ENCODE measurements at places on chromosomes 13 and 19.

GRCh38 chr13:57630661-57631595 lies 616 bp upstream of the PCDH17 start:
- DNase-seq: peak; percentile 54

- DNase-seq: no peak
Measured at GRCh38 chr19:44889830-44890365, 1.2 kb upstream of the TOMM40 start.

DNA sequence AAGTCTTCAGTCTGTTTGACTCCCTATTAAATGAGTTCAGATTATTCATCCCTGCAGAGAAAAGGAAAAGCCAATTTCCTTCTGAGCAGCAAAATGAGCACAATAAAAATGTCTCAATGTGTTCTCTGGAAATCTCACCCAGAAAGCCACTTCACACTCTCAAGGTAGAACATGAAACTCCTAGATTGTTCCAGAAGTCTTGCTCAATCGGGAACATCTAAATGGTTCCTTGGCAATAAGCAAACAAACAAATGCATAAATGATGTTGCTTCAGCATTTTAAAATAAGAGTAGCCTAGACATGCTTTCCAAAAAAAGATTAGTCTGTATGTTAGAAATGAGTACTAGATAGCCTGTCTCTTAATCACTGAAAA lies 59.7 kb upstream of the TNFRSF19 start:
- no peak for DNase-seq

GRCh38 chr13:48402325-48402932 lies 10.5 kb downstream of the LPAR6 start:
- DNase-seq: no peak

- no peak for DNase-seq
Measured at GRCh38 chr13:106299621-106300020, 235.8 kb downstream of the EFNB2 start.

- no peak for DNase-seq
Measured at GRCh38 chr19:827710-828321, at the start of gene AZU1. Gene AZU1, plus strand, starts transcription at chr19:827837. Its CDS starts 10 bp downstream, at chr19:827847.

GRCh38 chr13:109394311-109394988 lies 391.9 kb downstream of the IRS2 start:
- DNase-seq: no peak

- DNase-seq: no peak
Measured at GRCh38 chr13:99464441-99464949, 36.8 kb upstream of the TM9SF2 start.

- DNase-seq: no peak
Measured at GRCh38 chr19:34432797-34433196, 4.6 kb downstream of the UBA2 start.

DNA sequence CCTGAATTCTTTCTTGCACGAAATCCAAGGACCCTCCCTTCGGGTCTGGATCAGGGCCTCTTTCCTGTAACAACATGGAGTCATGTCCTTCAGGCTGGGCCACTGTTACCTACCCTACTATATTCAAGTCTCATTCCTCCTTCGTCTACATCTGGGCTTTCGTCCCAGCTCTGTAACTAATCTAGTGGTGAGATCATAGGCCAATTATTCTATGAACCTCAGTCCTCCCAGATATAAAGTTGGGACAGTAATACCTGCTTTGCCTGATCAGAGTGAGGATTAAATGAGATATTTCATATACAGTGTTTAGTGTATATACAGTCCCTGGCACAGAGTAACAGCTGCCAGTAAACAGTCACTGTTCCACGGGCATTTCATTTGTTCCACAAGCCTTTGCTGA lies 48.3 kb upstream of the ATP12A start:
- no peak for DNase-seq

GRCh38 chr13:37481011-37481884 lies 117.3 kb downstream of the POSTN start:
- no peak for DNase-seq

DNA sequence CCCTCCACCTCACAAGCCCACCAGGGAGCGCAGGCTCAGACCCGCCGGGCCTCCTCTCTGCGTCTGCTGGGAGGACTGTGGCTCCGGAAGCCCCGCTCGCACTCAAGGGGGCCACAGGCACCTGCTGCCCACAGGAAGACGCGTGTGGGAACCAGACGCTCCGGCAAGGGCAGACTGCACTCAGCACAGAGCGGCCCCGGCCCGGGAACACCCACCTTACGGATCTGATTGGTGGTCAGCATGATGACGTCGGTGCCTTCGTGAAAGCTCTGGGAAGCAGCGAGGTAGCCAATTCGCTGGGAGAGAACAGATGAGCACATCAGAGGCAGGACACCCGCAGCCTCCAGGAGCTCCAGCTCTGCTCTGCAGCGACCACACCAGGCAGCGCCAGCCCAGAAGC lies 14.6 kb downstream of the AP3D1 start:
- no peak for DNase-seq

- DNase-seq: no peak
Measured at GRCh38 chr13:29568731-29569130, 26.8 kb downstream of the SLC7A1 start.

DNA sequence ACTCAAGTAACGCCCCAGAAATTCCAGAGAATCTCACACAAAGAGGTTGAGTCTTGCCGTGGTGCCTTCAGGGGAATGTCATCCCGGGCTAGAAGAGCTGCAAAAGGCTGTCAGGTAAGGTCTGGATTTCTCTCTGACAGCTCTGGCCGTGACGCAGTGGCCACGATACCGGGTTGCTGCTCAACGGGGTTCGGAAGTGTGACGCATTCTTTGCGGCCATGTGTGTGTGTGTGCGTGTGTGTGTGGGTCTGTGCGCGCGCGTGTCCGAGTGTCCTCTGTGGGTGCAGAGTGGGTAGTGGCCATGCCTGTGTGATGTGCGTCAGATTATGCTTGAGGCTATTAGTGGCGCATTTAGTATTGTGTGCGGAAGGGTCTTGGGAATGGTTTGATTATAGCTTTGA lies 306 bp downstream of the ZNF540 start:
- no peak for DNase-seq

DNA sequence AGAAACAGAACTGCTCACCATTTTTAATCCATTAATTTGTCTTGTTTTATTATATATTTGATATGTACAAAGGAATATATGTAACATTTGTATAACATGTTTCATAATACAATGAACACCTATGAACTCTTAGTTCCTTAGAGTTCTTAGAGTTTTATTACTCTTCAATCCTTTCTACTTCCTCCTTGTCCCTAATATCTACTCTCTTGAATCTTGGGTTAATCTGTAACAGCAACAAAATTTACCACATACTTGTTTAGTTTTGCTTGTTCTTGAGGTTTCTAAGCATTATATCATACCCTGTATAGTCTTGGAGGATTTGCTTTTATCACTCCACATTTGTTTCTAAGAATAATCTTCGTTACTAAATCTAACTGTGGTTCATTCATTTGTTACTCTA lies 151.4 kb downstream of the PDS5B start:
- no peak for DNase-seq

DNA sequence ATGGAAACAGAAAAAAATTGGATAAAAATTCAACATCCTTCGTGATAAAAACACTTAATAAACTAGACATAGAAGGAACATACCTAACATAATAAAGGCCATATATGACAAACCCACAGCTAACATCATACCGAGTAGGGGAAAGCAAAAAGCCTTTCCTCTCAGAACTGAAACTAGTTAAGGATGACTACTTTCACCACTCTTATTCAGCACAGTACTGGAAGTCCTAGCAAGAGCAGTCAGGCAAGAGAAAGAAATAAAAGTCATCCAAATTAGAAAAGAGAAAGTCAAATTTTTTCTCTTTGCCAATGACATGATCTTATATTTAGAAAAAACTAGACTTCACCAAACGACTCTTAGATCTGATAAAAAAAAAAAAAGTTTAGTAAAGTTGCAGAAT lies 25.8 kb upstream of the SLC7A9 start:
- DNase-seq: no peak

GRCh38 chr19:45558399-45558878 lies 26.2 kb downstream of the OPA3 start:
- DNase-seq: peak; percentile 43

GRCh38 chr13:92661406-92661805 lies 565.2 kb upstream of the GPC6 start:
- DNase-seq: no peak

- no peak for DNase-seq
Measured at GRCh38 chr19:8004723-8005513, 523 bp downstream of the ELAVL1 start.

DNA sequence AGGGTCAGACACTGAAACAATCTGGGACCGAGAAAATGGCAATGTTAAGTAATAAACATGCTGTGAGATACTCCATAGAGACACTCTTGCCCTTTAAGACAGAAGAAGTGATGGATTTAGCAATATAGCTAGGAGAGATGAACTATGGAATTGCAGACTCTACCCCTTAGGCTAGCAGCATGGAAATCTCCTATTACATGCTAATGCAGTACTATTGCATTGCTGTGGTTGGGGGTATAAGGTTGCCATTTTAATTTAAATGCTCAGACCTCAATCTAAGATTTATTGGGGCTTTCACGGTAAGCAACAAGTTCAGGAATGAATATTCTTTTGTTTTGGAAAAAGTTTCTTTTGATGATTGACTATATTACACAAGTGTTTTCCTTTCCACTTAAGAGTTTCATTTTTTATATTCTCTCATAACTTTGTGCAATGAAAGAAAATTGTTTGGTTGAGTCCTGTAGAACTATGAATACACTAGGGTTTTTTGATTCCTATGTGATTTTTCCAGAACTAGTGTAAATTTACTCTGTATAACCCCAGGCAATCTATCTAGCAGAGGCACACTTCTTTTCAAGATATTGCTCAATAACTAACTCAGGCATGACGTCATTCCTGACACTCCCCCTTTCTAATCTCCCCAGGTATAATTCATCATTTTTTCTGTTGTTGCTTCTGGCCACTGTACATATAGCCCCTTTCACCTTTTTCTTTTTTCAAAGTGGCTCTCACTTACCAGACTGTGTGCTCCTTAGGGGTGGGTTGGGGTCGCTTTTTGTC lies 394.7 kb upstream of the KLF12 start:
- DNase-seq: no peak

DNA sequence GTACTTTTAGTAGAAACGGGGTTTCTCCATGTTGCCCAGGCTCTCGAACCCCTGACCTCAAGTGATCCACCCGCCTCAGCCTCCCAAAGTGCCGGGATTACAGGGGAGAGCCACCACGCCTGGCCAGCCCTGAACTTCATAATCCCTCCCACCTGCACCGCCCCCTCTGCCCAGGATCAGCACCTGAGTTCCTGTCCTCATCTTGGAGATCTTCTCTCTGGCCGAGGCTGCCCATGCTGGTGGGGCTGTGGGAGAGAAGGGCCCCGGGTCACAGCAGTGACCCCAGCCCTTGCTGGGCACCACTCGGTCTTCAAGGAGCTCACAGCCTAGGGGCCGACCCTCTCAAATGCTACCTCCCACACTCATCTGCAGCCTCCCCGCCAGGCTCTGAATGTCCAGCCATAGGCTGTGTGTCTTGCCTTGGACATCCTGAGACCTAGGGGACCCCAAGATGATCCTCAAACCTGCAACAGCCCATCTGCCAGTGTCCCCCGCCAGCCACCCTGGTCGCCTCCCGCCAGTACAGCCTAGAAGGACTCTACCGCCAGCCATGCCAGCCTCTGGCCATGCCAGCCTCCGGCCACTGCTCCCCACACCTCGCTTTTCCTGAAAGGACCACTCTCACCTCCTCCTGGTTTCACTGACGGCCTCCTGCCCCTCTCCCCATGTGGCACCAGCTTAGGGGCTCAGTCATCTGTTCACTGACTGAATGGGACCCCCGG lies 1.5 kb downstream of the ATP8B3 start:
- no peak for DNase-seq

- DNase-seq: no peak
Measured at GRCh38 chr13:110070511-110071120, 236.3 kb downstream of the COL4A1 start.

- peak; percentile 58 for DNase-seq
Measured at GRCh38 chr19:55156202-55157063, 1.1 kb downstream of the TNNI3 start.

- DNase-seq: no peak
Measured at GRCh38 chr19:8137425-8137824, 12.0 kb downstream of the FBN3 start.

DNA sequence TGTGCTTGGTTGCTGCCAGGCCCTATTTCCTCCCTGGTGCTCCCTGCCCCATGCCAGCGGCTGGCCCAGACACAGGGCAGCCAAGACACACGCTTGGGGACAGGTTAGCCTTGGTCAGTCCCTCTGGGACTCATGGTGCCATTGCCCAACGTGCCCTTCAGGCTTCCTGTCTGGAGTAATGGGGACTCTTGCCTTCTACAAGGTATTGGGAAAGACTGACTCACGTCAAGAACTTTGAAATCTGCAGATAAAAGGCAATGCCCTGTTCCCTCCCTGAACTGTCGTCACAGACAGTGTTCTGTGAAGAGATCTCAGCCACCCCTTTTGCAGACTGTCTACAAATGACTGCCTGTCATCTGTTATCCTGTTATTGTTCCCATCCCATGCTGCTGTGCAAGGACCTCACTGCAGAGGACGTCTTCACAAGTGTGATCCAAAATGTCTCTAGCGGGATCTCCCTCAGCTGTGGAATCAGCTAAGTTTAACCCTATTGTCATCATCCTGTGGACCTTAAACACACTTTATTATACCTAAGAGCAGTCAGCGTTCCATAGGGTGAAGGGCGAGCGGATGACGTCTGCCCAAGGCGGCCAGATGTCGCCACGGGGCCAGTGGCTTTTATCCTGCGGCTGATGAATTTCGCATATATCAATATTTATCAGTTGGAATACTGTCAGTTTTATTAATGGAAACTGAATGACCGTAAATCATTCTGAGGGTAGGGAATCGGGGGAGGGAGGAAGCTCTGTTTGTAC lies 59.0 kb downstream of the GSX1 start:
- DNase-seq: no peak

DNA sequence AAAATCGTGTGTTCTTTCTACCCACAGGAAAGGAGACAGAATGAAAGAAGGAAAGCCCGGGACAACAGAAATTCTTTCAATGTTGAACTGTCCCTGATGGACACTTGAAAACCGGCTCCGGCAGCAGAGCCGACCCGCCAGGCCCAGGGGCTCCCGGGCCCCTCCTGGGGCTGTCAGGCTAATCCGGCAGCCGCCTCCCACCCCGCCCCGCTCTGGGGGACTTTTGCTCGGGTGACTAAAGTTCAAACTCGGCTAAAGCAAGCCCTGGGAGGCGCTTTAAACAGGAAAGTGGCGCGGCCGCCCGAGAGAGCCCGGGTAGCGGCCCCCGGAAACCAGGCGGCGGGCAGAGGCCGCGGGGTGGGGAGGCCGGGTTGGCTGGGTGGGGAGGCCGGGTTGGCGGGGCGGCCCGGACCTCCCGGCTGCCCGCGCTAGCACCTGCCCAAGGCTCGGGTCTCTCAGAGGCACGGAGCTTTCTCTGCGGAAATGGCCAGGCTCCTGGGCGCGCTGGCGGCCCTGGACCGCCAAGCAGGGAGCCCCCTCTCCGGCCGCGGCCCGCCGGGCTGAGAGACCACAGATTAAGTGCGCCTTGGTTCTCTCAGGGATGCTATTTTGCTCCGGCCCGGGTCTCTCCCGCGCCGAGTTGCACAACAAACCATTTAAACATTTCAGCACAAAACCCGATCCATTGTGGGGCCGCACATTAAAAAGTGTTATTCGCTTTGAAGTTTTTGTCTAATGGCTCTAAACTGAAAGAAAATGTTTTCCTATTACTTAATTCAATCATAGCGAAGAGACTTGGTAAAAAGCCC lies 2.6 kb upstream of the GSX1 start:
- no peak for DNase-seq
